Gastroesophageal sphincter (tissue), 4 donors: ENCODE measurements at places on chromosomes 5 and 9.
A peak's percentile ranks its signal among the peaks of the same experiment; 100 is the strongest.

GRCh38 chr5:1833264-1834021, 32.2 kb downstream of the NDUFS6 start:
- H3K27me3 ChIP-seq, result peaks cover 43% of the 10 kb centered on the region
- H3K27ac ChIP-seq, result no peak overlapping the region
- H3K4me1 ChIP-seq, result no peaks in the 10 kb centered on the region
- H3K36me3 ChIP-seq, result peaks cover 15% of the 10 kb centered on the region
- no peak overlapping the region for H3K4me3 ChIP-seq

DNA sequence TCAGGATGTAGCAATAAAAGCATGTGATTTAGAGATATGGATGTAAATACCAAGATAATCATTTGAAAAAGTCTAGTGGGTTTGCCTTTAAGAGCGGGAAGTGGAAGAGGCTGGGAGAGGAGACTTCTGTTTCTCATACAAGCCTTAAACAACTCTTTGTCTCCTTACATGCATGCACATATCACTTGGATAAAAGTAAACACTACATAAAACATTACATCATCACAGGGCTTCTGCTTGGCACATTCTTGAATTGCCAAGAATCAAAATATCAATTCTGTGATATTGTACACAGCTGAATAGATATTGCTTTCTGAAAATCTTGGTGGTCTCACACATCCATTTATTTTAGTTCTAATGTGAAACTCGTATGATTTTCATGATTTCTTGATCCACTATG, 57.6 kb downstream of the FOXD1 start:
- no peak for ATAC-seq
- peaks cover 19% of the 10 kb centered on the region for H3K27me3 ChIP-seq
- no peaks in the 10 kb centered on the region for H3K36me3 ChIP-seq
- no peaks in the 10 kb centered on the region for H3K4me1 ChIP-seq
- no peak overlapping the region for H3K4me3 ChIP-seq

DNA sequence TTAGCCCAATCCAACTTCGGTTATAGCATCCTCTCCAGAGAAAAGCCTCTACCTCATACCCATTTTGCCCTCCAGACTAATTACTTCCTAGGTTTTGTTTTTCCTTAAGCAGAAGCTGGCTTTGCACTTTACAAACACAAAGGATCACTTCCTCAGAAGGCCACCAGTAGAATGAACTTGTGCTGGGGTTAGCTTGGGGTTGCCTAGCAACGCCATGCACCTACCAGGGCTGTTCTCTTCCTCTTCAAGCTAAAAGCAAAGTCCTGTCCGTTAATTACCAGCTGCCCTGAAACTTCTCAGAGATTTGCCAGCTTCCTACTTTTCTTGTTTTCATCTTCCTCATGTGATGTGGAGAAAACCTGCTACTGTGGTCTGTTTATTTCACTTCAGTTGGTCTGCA, 132.0 kb upstream of the WWC1 start:
- H3K4me1 ChIP-seq, result no peaks in the 10 kb centered on the region
- no peaks in the 10 kb centered on the region for H3K36me3 ChIP-seq
- no peaks in the 10 kb centered on the region for H3K27me3 ChIP-seq
- no peak for ATAC-seq
- H3K27ac ChIP-seq, result no peak overlapping the region
- H3K4me3 ChIP-seq, result no peak overlapping the region

DNA sequence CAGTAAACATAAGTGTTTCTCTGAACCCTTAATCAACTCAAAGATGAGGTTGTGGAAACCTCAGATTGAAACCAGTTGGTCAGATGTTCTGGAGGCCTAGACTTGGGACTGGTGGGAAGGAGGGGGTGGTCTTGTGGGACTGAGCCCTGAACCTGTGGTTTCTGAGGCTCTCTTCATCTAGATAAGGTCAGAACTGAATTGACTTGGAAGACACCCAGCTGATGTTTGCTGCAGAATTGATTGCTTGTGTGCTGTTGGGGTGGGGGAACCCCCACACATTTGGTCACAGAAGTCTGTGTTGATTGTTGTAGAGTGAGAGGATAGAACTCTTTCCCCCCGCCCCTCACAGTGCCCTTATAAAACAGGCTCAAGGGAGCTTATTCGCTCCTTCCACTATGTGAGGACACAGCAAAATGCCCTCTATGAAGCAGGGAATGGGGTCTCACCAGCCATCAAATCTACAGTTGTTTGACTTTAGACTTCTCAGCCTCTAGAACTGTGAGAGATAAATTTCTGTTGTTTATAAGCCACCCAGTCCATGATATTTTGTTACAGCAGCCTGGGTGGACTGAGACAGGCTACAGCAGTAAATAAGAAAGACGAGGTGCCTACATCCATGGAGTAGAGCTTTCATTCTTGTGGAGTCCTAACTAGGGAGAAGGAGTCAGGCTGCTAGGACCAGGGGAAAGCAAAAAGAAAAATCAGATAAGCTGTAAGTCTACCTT, 25.7 kb upstream of the UGCG start:
- no peaks in the 10 kb centered on the region for H3K27me3 ChIP-seq
- H3K36me3 ChIP-seq, result no peaks in the 10 kb centered on the region
- H3K27ac ChIP-seq, result no peak overlapping the region
- no peak for ATAC-seq
- H3K4me3 ChIP-seq, result no peak overlapping the region

GRCh38 chr5:94168151-94168550, 426.8 kb upstream of the POU5F2 start:
- H3K4me3 ChIP-seq, result no peak overlapping the region
- no peak for ATAC-seq
- no peaks in the 10 kb centered on the region for H3K36me3 ChIP-seq
- H3K27me3 ChIP-seq, result no peaks in the 10 kb centered on the region
- no peaks in the 10 kb centered on the region for H3K4me1 ChIP-seq

GRCh38 chr5:164235300-164235891, 730.0 kb downstream of the MAT2B start:
- no peaks in the 10 kb centered on the region for H3K36me3 ChIP-seq
- no peaks in the 10 kb centered on the region for H3K4me1 ChIP-seq
- ATAC-seq, result no peak
- H3K27me3 ChIP-seq, result no peaks in the 10 kb centered on the region

GRCh38 chr5:153674356-153674755, 183.9 kb downstream of the GRIA1 start:
- H3K27ac ChIP-seq, result no peak overlapping the region
- H3K27me3 ChIP-seq, result no peaks in the 10 kb centered on the region
- no peak for ATAC-seq
- H3K36me3 ChIP-seq, result no peaks in the 10 kb centered on the region

DNA sequence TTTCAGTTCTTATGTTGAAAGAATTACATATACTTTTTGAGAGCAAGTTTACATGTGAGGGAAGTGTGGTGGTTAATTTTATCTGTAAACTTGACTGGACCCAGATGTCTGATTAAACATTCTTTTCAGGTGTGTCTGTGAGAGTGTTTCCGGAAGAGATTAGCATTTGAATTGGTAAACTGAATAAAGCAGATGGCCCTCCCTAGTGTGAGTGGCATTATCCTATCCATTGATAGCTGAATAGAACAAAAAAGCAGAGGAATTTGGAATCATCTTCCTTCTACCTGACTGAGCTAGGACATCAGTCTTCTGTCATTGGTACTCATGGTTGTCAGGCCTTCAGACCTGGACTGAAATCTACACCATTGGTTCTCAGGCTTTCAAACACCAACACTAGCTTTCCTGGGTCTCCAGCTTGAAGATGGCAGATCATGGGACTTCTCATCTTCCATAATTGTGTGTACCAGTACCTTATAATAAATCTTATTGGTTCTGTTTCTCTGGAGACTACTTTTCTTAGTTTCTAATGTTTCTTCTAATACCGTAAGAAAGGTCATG, 36.6 kb downstream of the NREP start:
- no peak for ATAC-seq
- H3K36me3 ChIP-seq, result no peaks in the 10 kb centered on the region
- H3K4me1 ChIP-seq, result no peaks in the 10 kb centered on the region
- H3K4me3 ChIP-seq, result no peak overlapping the region
- no peaks in the 10 kb centered on the region for H3K27me3 ChIP-seq
- H3K27ac ChIP-seq, result no peak overlapping the region

- H3K27me3 ChIP-seq, result no peaks in the 10 kb centered on the region
- no peak for ATAC-seq
- no peak overlapping the region for H3K27ac ChIP-seq
- no peaks in the 10 kb centered on the region for H3K4me1 ChIP-seq
- no peak overlapping the region for H3K4me3 ChIP-seq
Measured at GRCh38 chr9:32424616-32425015, 40.2 kb downstream of the ACO1 start.

GRCh38 chr5:74673011-74673790, 11.8 kb upstream of the HEXB start:
- no peaks in the 10 kb centered on the region for H3K27me3 ChIP-seq
- no peaks in the 10 kb centered on the region for H3K36me3 ChIP-seq
- peak overlapping the region; percentile 37 for H3K4me3 ChIP-seq

DNA sequence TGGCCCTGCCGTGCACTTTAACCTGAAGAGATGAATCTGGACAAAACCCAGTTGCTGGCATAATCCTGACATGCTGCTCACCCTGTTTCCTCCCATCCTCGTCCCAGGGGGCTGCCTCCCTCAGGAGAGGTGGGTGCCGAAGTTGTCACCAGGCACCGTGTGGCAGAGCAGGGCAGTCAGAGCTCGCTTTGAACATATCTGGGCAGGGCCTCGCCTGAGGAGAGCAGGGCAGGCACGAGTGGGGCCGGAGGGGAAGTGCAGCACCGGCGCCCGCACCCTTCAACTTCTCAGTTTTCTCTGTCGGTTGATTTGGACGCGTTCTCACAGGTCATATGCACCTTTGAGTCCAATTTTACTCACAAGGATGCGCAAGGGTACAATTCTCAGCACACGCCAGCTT, 141.1 kb upstream of the PHYKPL start:
- H3K36me3 ChIP-seq, result no peaks in the 10 kb centered on the region

DNA sequence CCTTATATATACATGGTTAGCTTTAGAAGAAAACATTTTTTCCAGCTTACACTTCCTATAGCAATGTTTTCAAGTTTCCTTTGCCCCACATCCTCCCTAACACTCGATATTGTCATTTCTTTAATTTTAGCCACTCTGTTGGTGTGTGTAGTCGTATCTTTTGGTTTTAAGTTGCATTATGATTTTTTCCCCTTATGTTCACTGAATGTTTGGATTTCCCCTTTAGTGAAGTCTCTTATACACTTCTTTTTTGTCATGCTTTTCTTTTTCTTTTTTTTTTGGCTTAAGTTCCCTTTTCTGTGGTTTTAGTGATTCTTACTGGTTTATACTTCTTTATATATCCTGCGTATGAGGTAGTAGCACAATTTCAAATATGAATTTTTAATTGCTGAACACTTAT, 58.8 kb downstream of the KDM4C start:
- H3K4me3 ChIP-seq, result no peak overlapping the region
- no peak overlapping the region for H3K27ac ChIP-seq
- ATAC-seq, result no peak
- no peaks in the 10 kb centered on the region for H3K4me1 ChIP-seq
- H3K36me3 ChIP-seq, result no peaks in the 10 kb centered on the region

- no peaks in the 10 kb centered on the region for H3K27me3 ChIP-seq
- H3K27ac ChIP-seq, result no peak overlapping the region
- H3K4me3 ChIP-seq, result no peak overlapping the region
- ATAC-seq, result peak; percentile 91
Measured at GRCh38 chr9:116572095-116572748, 114.9 kb upstream of the TRIM32 start.

DNA sequence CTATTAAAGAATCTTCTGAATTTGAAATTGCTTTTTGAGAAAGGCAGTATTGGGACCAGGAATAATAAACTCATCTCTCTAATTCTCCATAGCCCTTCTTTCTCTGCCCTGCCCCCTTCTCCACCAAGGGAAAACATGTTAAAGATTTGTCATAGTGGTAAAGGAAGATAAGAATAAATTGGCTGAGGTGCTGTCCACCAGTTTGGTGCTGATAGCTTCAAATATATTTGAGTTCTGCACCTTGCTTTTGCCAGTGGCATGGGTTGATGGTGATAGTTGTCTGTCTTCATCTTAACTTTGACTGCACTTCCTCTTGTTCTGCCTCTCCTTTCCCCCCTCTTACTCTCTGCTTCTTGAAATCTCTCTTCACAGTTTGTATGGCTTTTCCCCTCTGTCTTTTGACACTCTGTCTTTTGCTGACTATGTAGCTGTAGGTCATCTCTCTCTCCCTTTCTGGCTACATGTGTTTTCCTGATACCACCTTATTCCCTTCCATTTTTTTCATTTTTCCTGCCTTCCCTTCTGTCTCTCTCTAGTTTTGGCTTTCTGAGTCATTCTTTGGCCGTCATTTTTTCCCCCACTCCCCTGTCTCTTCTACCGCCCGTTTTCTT, 56.6 kb downstream of the NDUFS4 start:
- ATAC-seq, result no peak
- H3K27ac ChIP-seq, result no peak overlapping the region
- H3K4me3 ChIP-seq, result no peak overlapping the region
- H3K4me1 ChIP-seq, result no peaks in the 10 kb centered on the region

- H3K4me1 ChIP-seq, result no peaks in the 10 kb centered on the region
- H3K27ac ChIP-seq, result no peak overlapping the region
- H3K36me3 ChIP-seq, result peaks cover 14% of the 10 kb centered on the region
- no peak for ATAC-seq
- no peak overlapping the region for H3K4me3 ChIP-seq
Measured at GRCh38 chr9:128870128-128870940, 11.4 kb downstream of the KYAT1 start.

DNA sequence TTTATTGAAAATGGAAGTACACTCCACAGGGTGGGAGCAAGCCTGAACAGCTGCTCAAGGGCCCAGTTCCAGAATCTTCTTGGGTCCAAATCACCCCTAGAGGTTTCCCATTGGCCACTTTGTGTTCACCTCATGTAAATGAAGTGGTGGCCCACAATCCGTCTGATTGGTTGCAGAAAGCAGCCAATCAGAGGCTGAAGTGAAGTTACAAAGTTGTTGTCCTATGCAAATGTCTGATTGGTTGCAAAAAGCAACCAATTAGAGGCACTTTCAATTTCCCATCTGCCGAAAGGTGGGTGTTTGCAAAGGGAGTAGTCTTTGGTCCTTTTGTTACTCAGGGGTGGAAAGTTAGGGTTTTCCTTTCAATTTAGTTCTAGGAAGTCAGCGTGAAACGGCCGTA, 8.8 kb downstream of the TMEM171 start:
- ATAC-seq, result no peak
- H3K36me3 ChIP-seq, result no peaks in the 10 kb centered on the region
- no peak overlapping the region for H3K27ac ChIP-seq
- H3K4me1 ChIP-seq, result no peaks in the 10 kb centered on the region
- H3K4me3 ChIP-seq, result no peak overlapping the region
- H3K27me3 ChIP-seq, result peaks cover 14% of the 10 kb centered on the region

GRCh38 chr5:154038261-154038706, 426 bp downstream of the FAM114A2 start:
- peak overlapping the region; percentile 81 for H3K4me3 ChIP-seq
- H3K36me3 ChIP-seq, result no peaks in the 10 kb centered on the region
- H3K27ac ChIP-seq, result peak overlapping the region; percentile 89
- no peaks in the 10 kb centered on the region for H3K27me3 ChIP-seq
- peaks cover 11% of the 10 kb centered on the region for H3K4me1 ChIP-seq

DNA sequence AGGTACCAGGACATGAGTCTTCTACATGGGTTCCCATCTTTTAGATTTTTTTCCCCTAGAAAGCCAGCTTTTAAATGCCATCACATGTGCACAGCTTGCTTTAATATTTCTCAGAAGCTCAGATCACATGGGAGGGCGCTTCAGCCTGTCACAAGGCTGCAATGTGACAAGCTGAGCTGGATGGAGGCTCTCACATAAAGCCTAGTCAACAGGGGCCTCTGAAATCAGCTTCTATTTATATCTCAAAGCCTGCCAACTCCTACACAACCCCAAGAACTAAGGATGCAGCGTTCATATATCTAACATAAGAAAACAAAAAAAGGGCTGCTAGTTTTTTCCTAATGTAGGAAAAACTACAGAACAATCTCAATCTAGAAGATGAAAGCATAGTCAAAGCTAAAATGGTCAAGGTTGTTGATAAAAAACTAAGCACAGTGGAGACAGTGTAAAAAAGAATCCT, 2.3 kb downstream of the ZFAND5 start:
- peaks cover 31% of the 10 kb centered on the region for H3K36me3 ChIP-seq
- H3K27me3 ChIP-seq, result no peaks in the 10 kb centered on the region
